ENCODE measurements at places on chromosomes 3 and 15. TPM values are rescaled to one million over a fixed set of nuclear protein-coding genes. Genes with fewer than 3 reads are reported as not detected.
A peak's percentile ranks its signal among the peaks of the same experiment; 100 is the strongest.

DNA sequence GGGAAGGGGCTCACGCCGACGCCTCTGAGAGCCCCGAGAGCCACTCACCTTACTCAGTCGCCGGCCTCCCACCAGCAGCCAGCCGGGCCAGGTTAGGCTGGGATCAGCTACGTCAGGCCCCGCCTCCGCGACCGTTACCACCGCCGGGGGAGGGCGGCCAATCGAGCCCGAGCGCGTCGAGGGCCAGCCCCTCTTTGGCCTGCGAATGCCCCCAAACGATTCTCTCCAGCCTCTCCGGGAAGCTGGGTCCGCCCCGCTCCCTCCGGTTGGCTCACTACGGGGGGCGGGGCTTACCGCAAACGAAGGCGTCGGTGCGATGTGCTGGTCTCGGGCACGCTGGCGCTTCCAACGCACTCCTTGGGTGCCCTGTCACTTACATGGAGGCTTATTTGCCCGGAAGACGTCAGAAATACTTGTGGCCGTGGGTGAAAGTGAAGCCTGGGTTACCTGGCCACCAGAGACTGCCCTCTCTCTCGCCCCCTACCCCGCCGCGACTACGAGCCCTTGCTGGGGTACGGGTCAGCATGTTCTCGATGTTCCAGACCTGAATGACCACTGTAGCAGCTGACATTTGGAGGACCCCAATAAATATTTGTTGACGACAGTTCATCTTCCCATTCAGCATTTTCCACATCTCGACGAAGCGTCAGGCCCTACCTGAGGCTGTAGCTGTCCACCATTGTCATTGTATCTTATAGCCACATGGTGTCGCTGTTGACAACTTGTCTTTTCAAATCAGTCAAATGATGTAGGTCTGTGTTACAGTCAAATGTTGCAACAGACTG, at the start of gene CEP70:
Gene CEP70, minus strand, starts transcription at position 111 of the 785 bp plus-strand sequence. CDS start 21,333 bp downstream, outside the sequence.
- peak within 1 kb of the TSS; percentile 58 for H3K4me3 ChIP-seq
- DNase-seq = peak; percentile 96
- H3K27ac ChIP-seq = peak within 1 kb of the TSS; percentile 43
- no peaks in the 10 kb centered on the region for H3K36me3 ChIP-seq
- H3K27me3 ChIP-seq = no peaks in the 10 kb centered on the region
- no peaks in the 10 kb centered on the region for H3K4me1 ChIP-seq

DNA sequence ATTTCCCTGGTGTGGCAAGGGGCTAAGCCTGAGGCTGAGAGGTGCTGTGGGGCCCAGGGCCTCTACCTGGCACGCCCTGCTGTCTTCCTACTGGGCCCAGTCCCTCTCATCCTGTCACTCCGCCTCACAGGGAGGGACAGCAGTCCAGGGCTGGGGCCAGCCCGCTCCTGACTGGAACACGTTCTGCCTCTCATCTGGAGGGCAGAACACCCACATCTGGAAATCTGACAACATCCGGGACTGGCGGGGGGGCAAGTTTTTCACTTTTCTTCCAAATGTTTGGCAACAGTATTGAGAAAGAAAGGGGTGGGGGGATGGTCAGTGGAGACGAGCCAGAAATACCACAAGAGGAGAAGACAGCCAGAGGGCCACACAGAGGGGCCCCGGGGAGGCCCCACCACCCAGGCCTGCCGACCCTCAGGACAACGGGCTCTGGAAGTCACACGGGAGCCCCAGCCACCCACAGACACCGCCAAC, 1.8 kb upstream of the MYL3 start:
- no peaks in the 10 kb centered on the region for H3K4me1 ChIP-seq
- H3K36me3 ChIP-seq = no peaks in the 10 kb centered on the region
- no peak overlapping the region for H3K4me3 ChIP-seq

The NR2E3 gene
- 3.2 TPM for total RNA-seq

DNA sequence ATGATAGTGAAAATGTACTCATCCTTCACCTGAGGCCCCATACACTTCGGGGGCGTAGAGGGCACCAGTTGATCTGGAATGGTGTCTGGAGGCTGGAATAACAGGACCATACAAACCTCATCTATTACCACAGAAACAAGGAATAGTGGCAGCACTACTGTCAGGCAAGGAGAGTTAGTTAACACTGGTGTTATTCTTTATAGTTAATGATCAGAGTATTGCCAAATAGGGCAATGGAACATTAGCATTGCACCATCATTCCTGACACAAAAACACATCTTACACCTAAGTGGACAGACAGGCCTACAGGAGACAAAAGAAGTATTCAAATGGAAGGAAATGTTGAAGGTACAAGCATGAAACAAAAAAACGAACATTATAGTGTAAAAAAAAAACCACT, 137.0 kb upstream of the UBP1 start:
- no peak overlapping the region for H3K4me3 ChIP-seq
- peaks cover 2% of the 10 kb centered on the region for H3K36me3 ChIP-seq
- no peak for DNase-seq

The PRR20G gene
- total RNA-seq = not detected

The KNL1 gene
- total RNA-seq = 1.6 TPM

- no peaks in the 10 kb centered on the region for H3K36me3 ChIP-seq
- no peak overlapping the region for H3K4me3 ChIP-seq
- no peaks in the 10 kb centered on the region for H3K27me3 ChIP-seq
Observed at GRCh38 chr15:27324886-27325615, 354.1 kb downstream of the GABRG3 start.

GRCh38 chr3:183244981-183245476, 8.0 kb upstream of the B3GNT5 start:
- no peak overlapping the region for H3K27ac ChIP-seq
- no peak overlapping the region for H3K4me3 ChIP-seq
- no peaks in the 10 kb centered on the region for H3K36me3 ChIP-seq
- H3K4me1 ChIP-seq = no peaks in the 10 kb centered on the region

DNA sequence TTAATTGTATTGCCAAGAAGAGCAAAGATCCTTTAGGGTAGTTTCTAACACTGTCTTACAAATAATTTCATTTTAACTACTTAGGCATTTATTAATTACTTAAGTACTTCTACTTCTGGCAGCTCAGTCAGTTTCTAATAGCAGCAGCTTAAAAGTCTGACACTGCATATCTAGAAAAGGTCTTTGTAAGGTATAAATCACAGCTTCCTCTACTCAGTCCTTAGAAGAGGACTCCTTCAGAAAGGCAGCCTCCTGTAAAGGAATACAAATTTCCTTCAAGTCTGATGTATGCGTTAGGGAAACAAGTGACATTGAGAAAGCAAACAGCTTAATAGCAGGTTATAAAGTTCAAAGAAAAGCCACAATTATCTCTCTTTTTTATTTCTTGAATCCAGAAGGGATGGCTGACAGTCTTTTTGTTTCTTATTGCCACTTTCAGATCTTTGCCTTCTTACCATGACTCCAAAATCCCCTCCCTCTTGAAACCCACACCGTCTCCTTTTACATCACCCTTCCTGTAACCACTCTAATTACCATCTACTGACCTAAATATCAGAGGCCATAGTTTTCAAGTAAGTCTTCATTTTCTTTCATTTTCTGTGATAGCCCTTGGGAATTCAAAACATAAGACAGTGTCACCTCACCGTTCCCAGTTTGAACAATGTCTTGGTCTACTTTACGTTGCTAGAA, 109.5 kb downstream of the CGGBP1 start:
- no peak overlapping the region for H3K27ac ChIP-seq
- H3K36me3 ChIP-seq = no peaks in the 10 kb centered on the region
- DNase-seq = no peak
- H3K4me1 ChIP-seq = no peaks in the 10 kb centered on the region
- no peaks in the 10 kb centered on the region for H3K27me3 ChIP-seq

DNA sequence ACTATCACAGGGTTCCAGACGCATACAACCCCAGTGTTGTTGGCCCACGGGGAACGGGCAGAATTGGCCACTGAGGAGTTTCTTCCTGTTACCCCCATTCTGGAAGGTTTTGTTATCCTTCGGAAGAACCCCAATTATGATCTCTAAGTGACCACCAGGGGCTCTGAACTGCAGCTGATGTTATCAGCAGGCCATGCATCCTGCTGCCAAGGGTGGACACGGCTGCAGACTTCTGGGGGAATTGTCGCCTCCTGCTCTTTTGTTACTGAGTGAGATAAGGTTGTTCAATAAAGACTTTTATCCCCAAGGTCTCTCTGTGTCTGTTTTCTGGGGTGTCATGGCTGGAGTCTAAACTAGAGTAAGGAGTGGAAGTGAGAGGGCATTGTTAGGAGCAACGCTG, 5.7 kb upstream of the EIF4G1 start:
- H3K4me1 ChIP-seq = no peaks in the 10 kb centered on the region
- H3K27ac ChIP-seq = no peak overlapping the region
- peaks cover 10% of the 10 kb centered on the region for H3K36me3 ChIP-seq
- no peaks in the 10 kb centered on the region for H3K27me3 ChIP-seq
- DNase-seq = no peak

The ANKRD34C gene
- total RNA-seq = 0.30 TPM

GRCh38 chr3:132549890-132550578, 47.0 kb upstream of the ACKR4 start:
- H3K27me3 ChIP-seq = no peaks in the 10 kb centered on the region
- H3K4me3 ChIP-seq = no peak overlapping the region
- no peaks in the 10 kb centered on the region for H3K36me3 ChIP-seq
- no peak overlapping the region for H3K27ac ChIP-seq
- no peak for DNase-seq
- no peaks in the 10 kb centered on the region for H3K4me1 ChIP-seq

The MESD gene
- 27.0 TPM for total RNA-seq

The MESP2 gene
- total RNA-seq = not detected

GRCh38 chr3:134496471-134497071, 10.7 kb downstream of the CEP63 start:
- H3K4me3 ChIP-seq = no peak overlapping the region
- no peak overlapping the region for H3K27ac ChIP-seq
- H3K4me1 ChIP-seq = no peaks in the 10 kb centered on the region
- H3K36me3 ChIP-seq = no peaks in the 10 kb centered on the region
- no peaks in the 10 kb centered on the region for H3K27me3 ChIP-seq
- DNase-seq = no peak

The GOLGA6L7 gene
- not detected for total RNA-seq

GRCh38 chr3:65330072-65330471, 642.3 kb upstream of the ADAMTS9 start:
- no peaks in the 10 kb centered on the region for H3K36me3 ChIP-seq
- DNase-seq = no peak
- no peak overlapping the region for H3K27ac ChIP-seq
- peaks cover 2% of the 10 kb centered on the region for H3K4me1 ChIP-seq
- H3K27me3 ChIP-seq = no peaks in the 10 kb centered on the region

DNA sequence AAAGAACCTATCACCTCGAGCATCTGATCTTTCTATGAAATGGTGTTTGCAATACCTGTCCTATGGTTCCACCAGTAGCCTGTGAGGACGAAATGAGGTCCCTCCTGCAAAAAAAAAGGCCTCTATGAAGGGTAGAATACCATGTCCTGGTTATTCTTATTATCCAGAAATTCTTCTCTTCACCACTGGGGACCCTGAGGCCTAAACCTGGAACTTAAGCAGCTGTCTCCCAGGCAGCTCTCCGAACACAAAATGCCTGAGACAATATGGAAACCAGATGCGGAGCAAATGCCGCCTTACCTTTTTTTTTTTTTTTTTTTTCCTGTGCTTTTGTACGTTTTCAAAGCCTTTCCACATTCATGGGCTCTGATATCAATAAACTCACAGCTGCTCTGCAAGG, 62.1 kb upstream of the WNT5A start:
- H3K4me3 ChIP-seq = no peak overlapping the region
- H3K27ac ChIP-seq = no peak overlapping the region

The KY gene
- 1.2 TPM for total RNA-seq

DNA sequence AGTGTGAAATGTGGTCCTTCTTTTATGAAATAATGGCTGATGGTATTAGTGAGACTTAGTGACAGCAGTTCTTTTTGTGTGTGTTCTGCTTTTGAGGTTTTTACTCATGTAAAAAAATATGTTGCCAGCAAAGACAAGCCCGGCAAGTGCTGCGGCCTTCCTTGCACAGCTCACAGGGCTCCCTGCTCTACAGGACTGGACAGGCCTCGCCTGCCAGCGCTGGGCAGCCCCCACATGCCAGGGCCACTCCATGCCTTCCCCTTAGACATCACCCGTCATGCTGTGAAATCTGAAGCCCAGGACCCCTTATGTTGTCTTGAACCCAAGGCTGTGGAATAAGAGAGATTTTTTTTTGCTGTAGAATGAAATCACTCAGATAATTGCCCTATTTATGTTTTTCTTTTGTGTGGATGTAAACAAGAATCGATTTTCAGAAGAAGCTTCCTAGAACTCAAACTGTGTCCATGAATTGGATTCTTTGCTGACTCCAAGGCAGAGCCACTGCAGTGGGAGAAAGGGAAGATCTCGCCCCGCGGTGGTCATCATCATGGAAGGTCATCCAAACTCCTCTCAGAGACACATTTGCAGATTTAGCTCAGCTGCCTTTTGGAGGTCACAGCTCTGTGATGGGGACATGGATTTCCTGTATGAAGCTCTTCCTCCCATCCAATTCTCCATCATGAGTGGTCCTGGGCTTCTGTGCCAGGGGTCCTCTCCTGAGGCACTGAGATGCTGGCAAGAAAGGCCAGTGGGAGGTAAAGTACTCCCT, 150.8 kb downstream of the ATP10A start:
- H3K4me1 ChIP-seq = no peaks in the 10 kb centered on the region
- DNase-seq = no peak
- no peak overlapping the region for H3K4me3 ChIP-seq
- H3K36me3 ChIP-seq = peaks cover 2% of the 10 kb centered on the region
- no peak overlapping the region for H3K27ac ChIP-seq
- no peaks in the 10 kb centered on the region for H3K27me3 ChIP-seq

- no peaks in the 10 kb centered on the region for H3K36me3 ChIP-seq
- no peaks in the 10 kb centered on the region for H3K4me1 ChIP-seq
- H3K27me3 ChIP-seq = no peaks in the 10 kb centered on the region
- no peak overlapping the region for H3K4me3 ChIP-seq
Observed at GRCh38 chr15:44222478-44222877, 27.4 kb upstream of the FRMD5 start.

DNA sequence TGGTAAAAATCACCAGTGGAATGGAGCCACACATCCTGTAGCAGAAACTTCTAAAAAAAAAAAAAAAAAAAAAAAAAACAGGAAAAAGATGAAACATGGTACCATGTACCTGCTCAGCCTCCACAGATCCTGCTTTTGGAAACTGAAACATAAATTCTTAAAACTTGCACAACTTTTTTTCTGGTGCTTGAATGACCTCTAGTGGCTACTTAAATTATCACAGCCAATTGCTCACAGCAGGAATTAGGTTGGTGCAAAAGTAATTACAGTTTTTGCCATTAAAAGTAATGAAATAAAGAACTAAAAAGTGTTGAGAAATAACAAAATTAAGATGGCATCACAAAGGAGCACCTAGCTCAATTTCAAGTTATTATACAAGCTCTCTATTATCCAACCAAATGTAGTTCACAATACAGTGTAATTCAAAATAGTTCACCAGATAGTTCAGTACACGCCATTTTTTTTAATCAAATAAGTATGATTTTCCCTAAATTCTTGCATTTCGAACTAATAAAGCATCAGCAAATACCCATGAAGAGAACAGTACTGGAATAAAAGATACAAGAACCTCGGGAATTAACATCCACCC, 80.6 kb downstream of the ULK4 start:
- H3K4me3 ChIP-seq = no peak overlapping the region
- H3K4me1 ChIP-seq = no peaks in the 10 kb centered on the region
- H3K27ac ChIP-seq = no peak overlapping the region
- H3K27me3 ChIP-seq = no peaks in the 10 kb centered on the region
- no peak for DNase-seq
- no peaks in the 10 kb centered on the region for H3K36me3 ChIP-seq

The TBL1XR1 gene
- total RNA-seq = 200 TPM

The ZBED2 gene
- not detected for total RNA-seq

The GAP43 gene
- 1.1 TPM for total RNA-seq

The CP gene
- 225 TPM for total RNA-seq

The GABRG3 gene
- total RNA-seq = not detected

GRCh38 chr15:44647036-44647435, 16.4 kb downstream of the SPG11 start:
- no peaks in the 10 kb centered on the region for H3K36me3 ChIP-seq
- no peak overlapping the region for H3K4me3 ChIP-seq
- H3K4me1 ChIP-seq = no peaks in the 10 kb centered on the region

All from aorta (tissue), 5 donors.